NCI-H748 treated with DMSO at 0.1 percent for 48 hours (cell line): ENCODE measurements at places on chromosomes 12 and 14.

DNA sequence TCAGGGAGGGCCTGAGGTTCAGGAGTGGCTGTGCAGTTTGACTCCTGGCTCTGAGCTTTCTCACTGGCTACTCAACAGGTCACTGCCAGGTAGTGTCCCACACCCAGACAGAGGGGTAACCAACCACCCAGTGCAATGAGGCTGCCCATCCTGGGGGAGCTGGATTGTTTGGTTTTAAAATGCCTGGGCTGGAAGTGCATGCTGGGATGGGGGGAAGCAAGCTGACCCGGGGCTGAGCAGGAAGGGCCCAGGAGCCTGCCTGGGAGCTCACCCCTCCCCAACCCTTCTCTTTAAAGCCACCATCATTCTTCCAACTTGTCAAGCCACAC lies 12.6 kb upstream of the ABHD12B start:
- DNase-seq: no peak

DNA sequence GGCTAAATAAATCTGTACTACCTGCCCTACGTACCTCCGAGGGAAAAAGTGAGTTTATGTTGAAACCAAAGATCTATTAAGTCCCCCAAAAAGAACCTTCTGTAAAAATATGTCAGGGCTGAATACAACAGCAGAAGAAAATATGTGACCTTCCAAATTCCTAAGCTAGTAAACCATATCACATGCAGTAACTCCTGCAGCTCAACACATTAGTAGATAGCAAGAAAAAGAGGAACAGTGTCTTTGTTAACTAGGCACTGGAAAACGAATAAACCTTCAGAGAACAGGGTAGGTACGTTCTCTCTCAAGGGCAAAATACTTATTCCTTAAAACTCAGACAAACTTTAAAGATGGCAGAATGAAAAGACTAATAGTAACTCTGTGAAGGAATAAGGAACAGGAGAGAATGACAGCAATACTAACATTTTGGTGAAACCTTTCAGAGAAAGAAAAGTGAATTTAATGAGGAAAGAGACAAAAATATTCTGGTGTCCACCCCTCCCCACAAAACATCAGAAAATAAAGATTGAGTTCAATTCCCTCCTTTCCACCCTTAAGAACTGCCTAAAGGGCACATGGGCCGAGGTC lies 18.0 kb downstream of the CBX5 start:
- DNase-seq: no peak

DNA sequence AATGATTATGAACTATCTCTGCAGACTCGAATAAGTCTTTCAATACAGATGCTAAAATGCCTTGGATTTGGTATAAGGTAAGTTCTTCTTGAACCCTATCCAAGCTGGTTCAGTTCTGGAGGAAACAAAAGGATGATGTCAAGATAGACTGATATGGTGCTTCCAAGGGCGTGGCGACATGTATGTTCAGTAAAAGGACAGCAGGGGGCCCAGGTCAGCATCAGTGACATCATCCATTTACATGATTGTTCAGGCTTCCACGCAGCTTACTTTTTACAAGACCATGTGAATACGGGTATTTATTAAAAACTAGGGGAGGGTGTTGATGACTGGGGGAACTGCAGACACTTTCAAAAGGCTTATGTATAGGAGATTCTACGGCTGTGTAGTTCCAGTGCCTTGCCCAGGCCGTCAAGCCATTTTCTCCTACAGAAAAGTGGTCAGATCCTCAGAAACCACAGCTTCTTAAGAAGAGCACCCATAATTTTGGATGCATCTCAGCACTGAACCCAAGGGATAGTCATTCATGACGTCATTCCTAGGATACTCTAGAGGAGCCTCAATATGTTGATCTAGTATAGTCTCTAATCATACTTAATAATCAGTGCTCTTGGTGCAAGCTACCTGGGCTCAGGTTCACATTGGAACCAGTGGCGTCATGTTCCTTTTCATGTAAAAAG lies 527.7 kb downstream of the FUT8 start:
- DNase-seq: peak; percentile 56

- no peak for DNase-seq
Measured at GRCh38 chr12:82146740-82147139, 211.4 kb downstream of the CCDC59 start.

DNA sequence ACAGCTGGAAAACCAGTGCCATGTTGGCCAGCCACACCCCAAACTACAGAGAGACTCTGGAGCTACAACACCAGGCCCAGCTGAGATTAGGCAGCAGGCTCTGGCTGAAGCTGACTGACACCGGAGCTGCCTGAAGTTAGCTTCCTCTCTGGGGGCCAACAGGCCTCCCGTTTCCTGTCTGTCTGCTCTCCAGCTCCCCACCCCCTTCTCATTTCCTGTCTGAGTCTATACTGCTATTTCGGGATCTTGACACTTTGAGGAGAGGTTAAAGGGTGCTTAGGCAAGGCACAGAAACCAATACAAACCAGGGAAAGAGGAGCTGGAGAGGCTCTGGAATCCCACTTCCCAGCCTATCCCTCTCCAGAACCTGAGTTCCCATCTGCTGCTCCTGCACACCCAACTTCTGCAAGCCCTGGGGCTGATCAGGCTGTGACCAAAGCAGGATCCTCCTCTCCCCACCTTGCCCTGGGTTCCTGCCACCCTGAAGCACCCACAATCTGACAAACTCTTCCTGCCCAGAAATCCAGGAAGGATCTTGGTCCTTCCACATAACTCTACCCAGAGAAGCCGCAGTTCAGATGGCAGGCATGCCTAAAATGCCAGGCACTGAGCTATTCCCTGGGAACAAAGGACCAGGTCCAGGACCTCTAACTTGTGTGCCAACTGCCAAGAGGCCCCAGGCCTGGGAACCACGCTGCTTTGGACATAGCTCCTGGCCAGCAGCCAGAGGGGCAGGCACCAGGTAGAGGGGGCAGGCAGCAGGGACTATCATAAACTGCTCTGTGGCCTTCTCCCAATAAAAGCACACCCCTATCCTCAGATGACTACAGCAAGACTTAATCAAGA lies 39.9 kb downstream of the PRPF40B start:
- DNase-seq: no peak

DNA sequence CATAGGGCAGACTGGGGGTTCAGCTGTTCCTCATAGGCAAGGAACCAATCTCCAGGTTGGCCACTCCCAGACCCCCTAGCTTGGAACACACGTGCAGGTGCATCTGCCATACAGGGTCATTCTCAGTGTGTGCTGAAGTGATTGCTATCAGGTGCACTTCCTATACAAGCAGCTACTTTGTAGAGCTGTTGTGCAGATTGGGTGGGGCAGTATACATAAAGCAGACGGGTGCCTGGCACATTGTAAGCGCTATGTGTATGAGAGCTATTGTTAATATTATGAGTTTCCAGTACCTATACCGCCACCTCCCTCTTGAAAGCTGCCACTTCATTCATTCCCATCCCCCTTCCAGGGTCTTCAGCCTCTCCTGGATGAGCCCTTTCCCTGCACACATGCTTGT lies 17.3 kb downstream of the IRF2BPL start:
- peak; percentile 80 for DNase-seq

- DNase-seq: no peak
Measured at GRCh38 chr14:105456736-105457617, 17.6 kb upstream of the CRIP2 start.
